Naive B cell (primary cell): ENCODE measurements at places on chromosomes 4 and X. TPM values are rescaled to one million over a fixed set of nuclear protein-coding genes. Genes with fewer than 3 reads are reported as not detected.

Gene HNRNPDL
- polyA plus RNA-seq, result 428 TPM

Gene KLHL34
- polyA plus RNA-seq, result not detected

Gene ERAS
- not detected for polyA plus RNA-seq

Gene BMPR1B
- not detected for polyA plus RNA-seq

Gene NLRP2B
- not detected for polyA plus RNA-seq

Gene GLRA3
- not detected for polyA plus RNA-seq

Gene SFRP2
- polyA plus RNA-seq, result not detected

Gene CCDC120
- 0.72 TPM for polyA plus RNA-seq

Gene ADAD1
- not detected for polyA plus RNA-seq

Gene KLB
- 0.13 TPM for polyA plus RNA-seq

DNA sequence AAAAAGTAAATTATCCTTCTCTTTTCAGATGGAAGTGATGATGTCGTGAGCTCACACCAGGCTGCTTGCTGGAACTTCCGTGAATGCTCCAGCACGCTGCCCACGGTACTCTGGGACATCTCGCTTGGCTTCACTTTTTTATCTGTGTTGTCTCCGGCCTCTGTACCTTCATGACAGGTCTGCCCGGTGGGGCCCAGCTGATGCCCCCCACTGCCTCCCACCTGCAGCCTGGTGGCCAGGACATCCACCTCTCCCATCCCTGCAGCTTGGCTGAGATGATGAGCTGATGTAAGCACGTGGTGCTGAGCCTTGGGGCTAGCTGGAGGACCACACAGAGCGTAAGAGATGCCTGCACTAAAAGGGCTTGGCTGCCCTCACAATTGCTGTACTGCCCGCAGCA is 59.0 kb upstream of the HELT start:
- DNase-seq, result no peak
- H3K27ac ChIP-seq, result peak overlapping the region; percentile 27
- H3K4me3 ChIP-seq, result no peak overlapping the region
- peaks cover 7% of the 10 kb centered on the region for H3K27me3 ChIP-seq
- peaks cover 6% of the 10 kb centered on the region for H3K4me1 ChIP-seq

- no peak overlapping the region for H3K4me3 ChIP-seq
- peaks cover 4% of the 10 kb centered on the region for H3K27me3 ChIP-seq
- DNase-seq, result no peak
- no peaks in the 10 kb centered on the region for H3K36me3 ChIP-seq
Observed at GRCh38 chr4:119788349-119789266, 160.0 kb upstream of the PDE5A start.

DNA sequence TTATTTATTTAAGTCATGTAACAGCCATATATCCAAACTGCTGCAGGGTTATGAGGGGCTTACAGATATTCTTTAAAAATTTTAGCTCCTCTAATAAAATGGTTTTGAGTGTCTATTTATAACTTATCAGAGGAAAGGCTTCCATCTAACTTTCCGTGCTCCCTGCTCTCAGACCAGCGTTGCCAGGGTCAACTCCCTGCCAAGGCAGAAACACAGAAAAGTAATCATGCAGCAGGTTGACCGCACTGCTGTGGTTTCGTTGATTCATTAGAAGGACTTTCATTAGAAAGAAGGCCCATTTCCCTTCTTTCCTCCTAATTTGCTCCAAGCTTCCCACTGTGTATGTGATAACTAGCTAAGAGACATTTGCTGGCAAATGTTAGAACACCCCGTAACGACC is 33.9 kb downstream of the BCLAF3 start:
- no peak overlapping the region for H3K27ac ChIP-seq
- H3K36me3 ChIP-seq, result peaks cover 4% of the 10 kb centered on the region
- no peak for DNase-seq
- H3K4me3 ChIP-seq, result no peak overlapping the region
- no peaks in the 10 kb centered on the region for H3K4me1 ChIP-seq

GRCh38 chrX:52341493-52341892 is 27.3 kb upstream of the XAGE2 start:
- peaks cover 5% of the 10 kb centered on the region for H3K27me3 ChIP-seq
- H3K27ac ChIP-seq, result no peak overlapping the region
- no peak for DNase-seq

GRCh38 chr4:2510351-2511259 is 25.8 kb upstream of the FAM193A start:
- no peak for DNase-seq
- H3K27me3 ChIP-seq, result no peaks in the 10 kb centered on the region
- peak overlapping the region; percentile 21 for H3K27ac ChIP-seq
- peaks cover 36% of the 10 kb centered on the region for H3K4me1 ChIP-seq
- H3K4me3 ChIP-seq, result no peak overlapping the region

- no peak overlapping the region for H3K27ac ChIP-seq
- no peaks in the 10 kb centered on the region for H3K27me3 ChIP-seq
- no peak for DNase-seq
Observed at GRCh38 chrX:28910487-28910886, 323.2 kb downstream of the IL1RAPL1 start.

DNA sequence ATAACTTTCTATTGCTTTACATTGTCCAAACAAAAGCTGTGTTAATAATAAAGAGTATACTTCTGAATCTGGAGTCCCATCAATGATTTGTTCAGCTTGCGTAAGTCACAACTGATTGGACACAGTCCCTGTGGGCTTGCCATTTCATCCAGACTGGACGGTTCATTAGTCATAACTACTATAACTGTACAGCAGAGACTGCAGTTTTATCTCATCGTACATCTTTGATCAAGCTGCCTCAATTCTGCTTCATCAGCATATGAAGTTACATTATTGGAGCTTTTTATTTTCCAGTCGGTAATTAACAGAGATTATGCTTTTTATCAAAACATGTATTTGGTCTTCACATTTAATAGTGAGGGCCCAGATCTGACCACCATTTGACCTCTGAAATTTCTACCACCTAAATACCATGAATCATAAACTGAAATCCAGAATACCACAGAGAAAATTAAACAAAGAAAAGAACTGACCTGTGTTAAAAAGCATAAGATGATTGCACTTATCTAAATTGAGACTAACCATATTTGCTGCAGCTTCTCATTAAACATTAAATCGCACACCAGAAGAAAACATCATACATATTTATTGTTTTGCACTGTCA is 12.5 kb upstream of the MAB21L2 start:
- no peaks in the 10 kb centered on the region for H3K27me3 ChIP-seq
- no peak overlapping the region for H3K27ac ChIP-seq
- H3K4me3 ChIP-seq, result no peak overlapping the region
- H3K36me3 ChIP-seq, result peaks cover 21% of the 10 kb centered on the region
- DNase-seq, result no peak
- H3K4me1 ChIP-seq, result no peaks in the 10 kb centered on the region

- peaks cover 17% of the 10 kb centered on the region for H3K36me3 ChIP-seq
- DNase-seq, result no peak
- H3K27ac ChIP-seq, result no peak within 1 kb of the TSS
Observed at GRCh38 chr4:6472387-6473263, at the start of gene PPP2R2C. Gene PPP2R2C, minus strand, starts transcription at chr4:6472614. Its CDS starts 385 bp downstream, at chr4:6472229.

GRCh38 chr4:16852228-16852627 is 46.2 kb downstream of the LDB2 start:
- H3K27ac ChIP-seq, result no peak overlapping the region
- no peaks in the 10 kb centered on the region for H3K27me3 ChIP-seq
- H3K4me1 ChIP-seq, result no peaks in the 10 kb centered on the region
- no peaks in the 10 kb centered on the region for H3K36me3 ChIP-seq

- no peak overlapping the region for H3K27ac ChIP-seq
- H3K4me1 ChIP-seq, result no peaks in the 10 kb centered on the region
- H3K36me3 ChIP-seq, result no peaks in the 10 kb centered on the region
- no peak overlapping the region for H3K4me3 ChIP-seq
Observed at GRCh38 chr4:82513382-82513781, 48.4 kb downstream of the TMEM150C start.

GRCh38 chrX:87376896-87377295 is 140.7 kb upstream of the KLHL4 start:
- no peaks in the 10 kb centered on the region for H3K4me1 ChIP-seq
- DNase-seq, result no peak
- no peaks in the 10 kb centered on the region for H3K36me3 ChIP-seq
- peak overlapping the region; percentile 1 for H3K4me3 ChIP-seq
- no peaks in the 10 kb centered on the region for H3K27me3 ChIP-seq
- H3K27ac ChIP-seq, result no peak overlapping the region

GRCh38 chrX:37658343-37659030 is 27.1 kb upstream of the XK start:
- no peaks in the 10 kb centered on the region for H3K4me1 ChIP-seq
- DNase-seq, result no peak
- no peak overlapping the region for H3K4me3 ChIP-seq
- H3K27me3 ChIP-seq, result peaks cover 3% of the 10 kb centered on the region
- H3K36me3 ChIP-seq, result no peaks in the 10 kb centered on the region

DNA sequence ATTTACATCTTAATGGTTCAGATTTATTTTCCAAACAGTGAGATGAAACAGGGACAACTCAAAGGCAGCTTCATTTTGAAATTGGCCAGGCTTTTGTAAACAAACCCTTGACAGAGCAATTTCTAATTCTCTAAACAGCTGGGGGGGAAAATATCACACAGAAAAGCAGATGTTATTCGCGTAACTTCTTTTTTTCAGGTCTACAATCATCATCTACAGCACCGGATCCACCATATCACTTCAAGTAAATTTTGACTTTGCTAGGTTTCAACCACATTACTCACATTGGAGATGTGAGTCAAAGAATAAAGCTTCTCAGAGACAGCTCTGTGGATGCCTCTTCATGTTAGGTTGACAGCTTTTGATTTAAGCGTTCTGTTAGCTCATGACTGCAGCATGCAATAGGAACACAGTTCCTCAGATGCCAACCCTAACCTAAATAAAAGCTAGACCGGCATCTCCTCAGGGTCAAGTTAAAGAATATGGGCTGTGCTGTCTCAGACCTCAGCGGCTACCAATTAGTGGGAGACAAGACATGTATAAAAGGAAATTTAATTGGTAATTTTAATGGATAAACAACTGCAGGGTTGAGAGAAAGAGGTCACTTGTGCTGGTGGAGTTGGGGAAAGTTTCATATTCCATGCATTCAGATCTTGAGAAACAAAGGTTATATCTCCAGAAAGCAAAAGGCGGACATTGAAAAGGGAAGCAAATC is 26.8 kb downstream of the AMELX start:
- no peaks in the 10 kb centered on the region for H3K36me3 ChIP-seq
- H3K27ac ChIP-seq, result no peak overlapping the region
- H3K4me3 ChIP-seq, result no peak overlapping the region
- no peaks in the 10 kb centered on the region for H3K4me1 ChIP-seq
- no peak for DNase-seq
- no peaks in the 10 kb centered on the region for H3K27me3 ChIP-seq

GRCh38 chr4:55637272-55637820 is 1.2 kb upstream of the NMU start:
- no peak overlapping the region for H3K27ac ChIP-seq
- H3K4me1 ChIP-seq, result peaks cover 16% of the 10 kb centered on the region
- no peak overlapping the region for H3K4me3 ChIP-seq
- H3K36me3 ChIP-seq, result no peaks in the 10 kb centered on the region

GRCh38 chrX:153792368-153792767 is 1.8 kb downstream of the IDH3G start:
- H3K27me3 ChIP-seq, result no peaks in the 10 kb centered on the region
- H3K4me1 ChIP-seq, result peaks cover 20% of the 10 kb centered on the region
- no peak for DNase-seq
- H3K36me3 ChIP-seq, result no peaks in the 10 kb centered on the region

GRCh38 chr4:108325561-108325960 is 156.8 kb upstream of the LEF1 start:
- no peak for DNase-seq
- H3K4me3 ChIP-seq, result no peak overlapping the region
- H3K36me3 ChIP-seq, result peaks cover 6% of the 10 kb centered on the region
- H3K27ac ChIP-seq, result no peak overlapping the region

GRCh38 chrX:24498975-24499374 is 33.9 kb downstream of the PDK3 start:
- H3K36me3 ChIP-seq, result no peaks in the 10 kb centered on the region
- no peaks in the 10 kb centered on the region for H3K27me3 ChIP-seq
- H3K27ac ChIP-seq, result peak overlapping the region; percentile 24
- peak; percentile 33 for DNase-seq

DNA sequence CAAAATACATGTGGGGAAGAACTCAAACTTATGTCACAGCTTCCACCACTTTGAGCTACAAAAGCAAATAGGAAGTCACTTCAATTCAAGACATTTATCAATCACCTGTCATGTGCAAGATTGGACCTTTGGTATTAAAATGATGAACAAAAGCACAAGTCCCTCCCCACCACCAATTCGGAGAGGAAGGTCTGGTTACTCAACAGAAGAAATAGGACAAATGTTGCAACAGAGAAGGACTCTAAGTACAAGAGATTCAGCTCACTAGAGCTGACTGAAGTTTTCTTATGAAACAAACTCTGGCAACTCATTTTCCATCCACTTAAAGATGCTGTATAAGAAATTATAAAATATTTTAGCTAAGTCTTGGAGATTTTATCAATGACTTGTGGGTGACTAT is 16.0 kb upstream of the MMRN1 start:
- H3K4me3 ChIP-seq, result no peak overlapping the region
- H3K4me1 ChIP-seq, result no peaks in the 10 kb centered on the region
- H3K36me3 ChIP-seq, result no peaks in the 10 kb centered on the region
- no peak overlapping the region for H3K27ac ChIP-seq
- H3K27me3 ChIP-seq, result no peaks in the 10 kb centered on the region
- DNase-seq, result no peak

DNA sequence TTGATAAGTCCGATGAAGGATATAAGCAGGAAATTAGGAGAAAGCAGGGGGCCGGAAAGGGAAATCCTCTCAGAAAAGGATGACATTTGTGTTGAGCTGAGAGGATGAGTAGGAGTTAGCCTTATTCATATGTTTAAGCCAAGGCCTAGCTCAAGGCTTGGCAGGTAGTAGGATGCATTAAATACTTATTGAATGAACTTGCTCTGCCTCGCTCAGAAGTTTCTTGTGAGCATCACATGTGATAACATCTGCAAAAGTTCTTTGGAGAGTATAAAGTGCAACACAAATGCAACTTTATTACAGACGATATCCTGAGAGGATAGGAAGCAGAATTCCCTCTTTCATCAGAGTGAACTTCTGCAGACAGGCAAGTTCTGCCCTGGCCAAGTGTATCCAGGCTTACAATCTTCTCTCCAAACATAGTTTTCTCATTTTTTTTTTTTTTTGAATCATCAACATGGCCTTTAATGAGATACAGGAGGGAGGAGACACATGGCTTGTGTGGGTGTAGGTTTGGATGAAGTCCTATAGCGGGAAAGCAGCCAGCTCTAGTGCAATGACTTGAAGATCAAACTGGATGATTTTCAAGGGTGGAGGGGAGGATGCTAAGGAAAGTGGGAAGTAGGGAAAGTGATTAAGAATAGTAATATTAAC is 48.1 kb downstream of the LUZP4 start:
- no peaks in the 10 kb centered on the region for H3K27me3 ChIP-seq
- no peaks in the 10 kb centered on the region for H3K4me1 ChIP-seq
- H3K27ac ChIP-seq, result no peak overlapping the region
- no peak for DNase-seq

GRCh38 chrX:86014421-86014820 is 32.9 kb downstream of the CHM start:
- H3K36me3 ChIP-seq, result peaks cover 4% of the 10 kb centered on the region
- H3K4me1 ChIP-seq, result peaks cover 20% of the 10 kb centered on the region
- peak overlapping the region; percentile 73 for H3K27ac ChIP-seq
- no peak overlapping the region for H3K4me3 ChIP-seq
- no peaks in the 10 kb centered on the region for H3K27me3 ChIP-seq
